ENCODE measurements at places on chromosomes 2 and 18.

DNA sequence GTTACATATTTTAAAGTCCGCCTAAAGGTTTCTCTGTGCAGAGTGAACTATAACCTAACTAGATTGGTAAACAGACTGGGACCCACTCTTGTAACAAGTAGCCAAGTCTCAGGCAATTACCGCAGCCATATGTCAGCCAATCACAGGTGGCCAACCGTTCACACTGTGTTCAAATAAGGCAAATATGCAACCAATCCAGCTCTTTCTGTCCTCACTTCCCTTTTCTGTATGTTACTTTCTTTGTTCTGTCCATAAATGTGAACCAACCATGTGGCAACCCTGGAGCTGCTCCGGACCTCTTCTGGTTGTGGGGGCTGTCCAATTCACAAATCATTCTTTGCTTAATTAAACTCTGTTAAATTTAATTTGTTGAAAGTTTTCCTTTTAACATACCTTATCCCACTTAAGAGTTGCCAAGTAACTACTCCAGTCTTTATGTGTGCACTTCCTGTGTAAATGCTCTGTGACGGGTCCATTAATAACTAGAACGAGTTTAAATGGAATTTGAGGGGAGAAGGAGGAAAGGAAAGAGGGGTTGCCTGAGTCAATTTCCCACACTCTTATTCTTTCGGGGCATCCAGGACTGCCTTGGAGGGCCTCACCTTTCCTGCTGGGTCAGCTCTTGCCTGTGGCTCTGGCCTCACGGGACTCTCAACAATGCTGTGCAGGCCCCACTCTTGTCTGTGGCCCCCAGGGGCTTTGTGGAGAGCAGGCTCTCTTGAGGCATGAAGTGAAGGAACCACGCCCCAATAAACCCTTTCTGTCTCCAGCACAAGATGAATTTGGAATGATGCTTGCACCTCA lies 6.6 kb upstream of the RPL37A start:
- no peak for DNase-seq

DNA sequence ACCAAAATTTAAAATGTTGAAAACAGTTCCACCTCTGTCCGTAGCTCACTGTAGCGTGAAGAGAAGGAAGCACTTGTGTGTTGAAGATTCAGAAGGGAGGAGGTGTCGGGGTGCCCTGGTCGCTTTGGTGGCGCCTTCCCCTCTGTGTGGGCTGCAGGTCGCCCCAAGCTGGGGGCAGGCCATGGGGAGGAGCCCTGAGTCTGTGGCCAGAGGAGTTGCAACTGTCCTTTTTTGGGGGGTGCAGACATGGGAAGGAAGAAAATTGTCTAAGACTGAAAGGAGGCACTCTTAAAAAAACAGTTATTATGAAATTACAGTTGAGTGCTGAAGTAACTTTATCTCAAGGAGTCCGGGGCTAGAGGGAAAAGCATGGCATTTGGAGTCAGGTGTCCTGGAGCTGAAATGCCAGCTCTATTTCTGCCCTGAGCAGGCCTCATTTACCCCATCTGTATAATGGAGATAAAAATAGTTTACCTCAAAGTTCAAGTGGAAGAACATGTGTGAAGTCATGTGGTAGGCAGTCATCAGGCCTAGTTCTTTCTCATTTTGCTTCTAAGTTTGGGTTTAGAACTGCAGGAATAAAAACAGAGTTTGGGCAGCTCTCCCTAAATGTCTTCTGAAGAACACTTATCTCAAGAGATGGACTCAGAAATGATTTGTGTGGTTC lies 82.1 kb downstream of the RNF144A start:
- DNase-seq: peak; percentile 37

GRCh38 chr2:45821558-45822271 lies 170.2 kb downstream of the PRKCE start:
- DNase-seq: no peak

- DNase-seq: no peak
These were observed 137.1 kb upstream of the TWIST2 start for GRCh38 chr2:238710787-238711186.

- no peak for DNase-seq
These were observed 54.5 kb downstream of the HS1BP3 start for GRCh38 chr2:20596193-20596972.

- DNase-seq: no peak
These were observed 131.9 kb downstream of the MYO1B start for GRCh38 chr2:191376981-191377629.

- no peak for DNase-seq
These were observed 69.5 kb downstream of the FAM117B start for GRCh38 chr2:202704248-202704647.

- no peak for DNase-seq
These were observed 106.8 kb upstream of the TMEM178A start for GRCh38 chr2:39558906-39559305.

DNA sequence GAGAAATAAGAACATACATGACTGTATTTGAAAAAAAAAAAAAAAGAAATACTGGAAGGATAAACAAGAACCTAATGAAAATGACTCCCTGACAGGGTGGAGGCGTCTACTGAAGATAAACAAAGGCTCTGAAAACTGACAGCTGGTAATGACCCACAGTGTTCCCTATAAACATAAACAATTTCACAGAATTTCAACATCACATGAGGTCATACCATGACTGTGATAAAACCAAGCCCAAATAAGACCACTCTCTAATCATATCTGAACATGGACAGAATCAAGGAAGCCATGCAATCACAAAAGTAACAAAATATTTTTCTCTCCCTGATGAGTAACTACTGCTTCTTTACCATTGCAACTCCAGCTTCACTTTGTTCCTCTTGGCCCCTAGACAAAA lies 159.3 kb downstream of the FAM124B start:
- no peak for DNase-seq

DNA sequence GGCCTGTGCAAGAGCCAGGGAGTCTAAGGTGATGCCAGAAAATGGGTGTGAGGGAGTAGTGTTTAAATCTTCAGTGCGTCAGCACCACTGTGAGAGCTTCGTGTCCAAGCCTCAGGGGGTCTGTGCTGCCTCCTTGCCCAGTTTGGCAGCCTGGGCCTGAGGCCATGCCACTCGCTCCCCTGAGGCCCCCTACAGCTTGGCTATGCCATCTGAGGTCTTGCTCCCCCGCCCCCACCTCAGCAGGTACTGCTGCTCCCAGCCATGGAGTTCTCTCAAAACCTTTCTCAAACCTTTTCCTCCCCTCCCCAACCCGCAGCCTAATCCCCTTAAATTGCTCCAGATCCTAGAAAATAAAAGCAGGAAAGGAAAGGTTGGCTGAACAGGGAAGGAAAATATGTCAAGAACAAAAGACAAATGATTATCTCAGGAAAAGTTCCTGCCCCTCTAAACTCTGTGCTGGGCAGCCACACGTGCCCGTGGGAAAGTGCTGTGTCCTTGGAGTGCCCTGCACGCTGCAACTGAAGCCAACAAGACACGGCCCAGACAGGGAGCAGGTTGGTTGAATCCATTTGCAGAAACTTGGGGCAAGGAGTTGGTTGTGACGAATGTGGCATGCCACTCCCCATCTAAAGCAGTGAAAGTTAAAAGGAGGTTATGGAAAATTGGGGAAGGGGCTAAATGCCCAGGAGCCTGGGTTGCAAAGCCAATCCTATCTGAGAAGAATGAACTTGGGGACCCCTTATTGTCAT lies 61.2 kb downstream of the ATOH8 start:
- DNase-seq: no peak

DNA sequence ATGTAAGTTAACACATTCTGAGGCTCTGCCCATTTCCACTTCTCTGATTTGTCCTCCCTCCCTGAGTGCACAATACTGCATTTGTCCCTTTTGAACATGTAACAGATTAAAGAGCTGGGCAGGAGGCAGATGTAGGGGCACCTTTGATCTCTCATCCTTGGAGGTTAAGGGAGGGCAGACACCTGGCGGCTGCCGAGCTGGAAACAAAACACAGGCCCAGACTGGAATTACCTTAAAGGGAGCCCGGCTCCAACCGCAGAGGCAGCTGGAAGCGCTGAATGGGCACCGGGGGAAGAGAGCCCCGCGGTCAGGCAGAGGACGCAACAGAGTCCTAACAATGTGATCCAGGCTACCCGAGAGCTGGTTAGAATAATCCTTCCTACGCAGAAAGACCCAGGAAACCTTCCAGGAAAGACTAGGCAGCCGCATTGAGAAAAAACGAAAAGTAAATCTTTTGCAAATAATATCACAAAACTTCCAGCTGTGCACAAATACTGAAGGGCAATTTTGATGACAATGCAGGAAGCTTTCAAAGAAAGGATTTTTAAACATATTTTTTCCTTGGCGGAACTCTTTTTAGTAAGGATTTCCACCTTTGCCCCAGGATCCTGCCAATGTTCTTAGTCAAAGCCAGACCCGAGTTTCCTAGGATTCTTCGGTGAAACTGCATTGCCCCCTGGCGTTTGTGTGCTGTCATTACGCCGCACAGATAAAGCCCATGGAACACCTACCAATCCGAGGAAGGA lies 216.0 kb downstream of the TGIF1 start:
- DNase-seq: peak; percentile 44

GRCh38 chr18:72720116-72720515 lies 147.7 kb downstream of the NETO1 start:
- no peak for DNase-seq

DNA sequence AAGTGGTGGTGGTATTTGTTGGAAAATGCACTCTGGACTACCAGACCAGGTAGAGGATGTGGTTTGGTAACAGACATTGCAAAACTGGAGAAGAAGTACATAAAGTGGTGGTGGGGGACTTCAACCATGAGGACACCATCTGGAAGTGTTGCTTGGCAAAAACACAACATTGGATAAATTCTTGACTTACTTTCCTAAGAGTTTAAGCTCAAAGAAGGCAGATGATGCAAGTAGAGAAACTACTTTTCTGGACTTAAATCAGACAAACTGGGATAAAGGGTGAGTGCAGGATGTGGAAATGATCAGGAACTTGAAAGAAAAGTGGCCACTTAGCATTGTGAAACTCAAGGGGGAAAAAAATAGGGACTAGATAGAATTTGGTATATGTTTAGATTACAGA lies 487.4 kb downstream of the ZEB2 start:
- no peak for DNase-seq

DNA sequence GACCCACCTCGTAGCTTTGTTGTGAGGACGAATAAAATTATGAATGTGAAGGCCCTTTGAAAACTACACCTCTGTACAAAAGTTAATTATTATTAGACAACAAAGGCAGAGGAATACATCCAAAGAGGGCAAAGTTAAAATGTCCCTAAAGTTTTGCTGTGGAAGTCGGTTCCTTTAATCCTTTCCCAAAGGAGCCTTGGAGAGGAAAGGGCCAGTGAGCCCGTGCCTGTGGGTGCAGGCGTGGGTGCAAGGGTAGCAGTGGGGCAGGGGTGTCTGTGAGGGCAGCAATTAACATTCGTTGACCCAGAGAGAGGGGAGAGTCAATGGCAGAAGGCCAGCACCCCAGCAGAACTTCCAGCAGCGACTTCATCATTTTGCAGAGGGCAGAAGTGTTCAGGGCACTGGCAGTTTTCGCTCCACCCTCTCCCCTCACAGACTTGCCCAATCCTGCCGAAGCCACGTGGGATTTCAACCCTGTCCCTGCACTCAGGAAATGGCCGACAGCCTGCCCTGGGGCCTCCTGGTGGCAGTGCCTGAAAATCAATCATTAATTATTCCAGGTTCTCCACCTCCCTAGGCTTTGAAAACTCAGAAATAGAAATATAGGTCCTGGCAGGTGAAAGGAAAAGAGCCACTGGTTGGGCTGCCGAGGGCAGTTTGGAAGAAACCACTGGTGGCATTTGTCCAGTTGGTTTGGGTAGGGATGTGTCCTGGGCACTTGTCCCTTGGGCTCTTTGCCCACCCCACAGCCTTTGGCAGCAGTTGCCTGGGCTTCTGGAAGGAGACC lies 4.2 kb upstream of the PAX8 start:
- no peak for DNase-seq

DNA sequence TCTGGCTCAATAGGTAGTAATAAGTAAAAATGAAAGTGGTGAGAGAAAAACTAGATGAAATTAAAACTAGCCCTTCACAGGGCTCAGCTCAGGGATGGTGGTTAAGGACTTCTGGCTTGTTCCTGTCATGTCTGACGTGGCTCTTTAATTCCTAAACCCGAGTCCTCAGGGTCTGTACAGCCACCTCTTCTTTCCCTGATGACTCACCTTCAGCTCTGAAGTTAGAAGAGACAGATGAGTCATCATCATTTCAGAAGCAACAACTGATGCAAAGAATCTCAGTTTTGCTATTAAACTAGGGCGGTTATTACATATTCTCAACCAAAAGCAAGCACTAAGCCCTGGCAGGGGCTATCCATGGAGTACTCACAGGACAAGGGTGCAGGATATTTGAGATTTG lies 24.0 kb upstream of the ITGB6 start:
- peak; percentile 54 for DNase-seq

- no peak for DNase-seq
These were observed 111.3 kb downstream of the NDUFA10 start for GRCh38 chr2:239913636-239914417.

DNA sequence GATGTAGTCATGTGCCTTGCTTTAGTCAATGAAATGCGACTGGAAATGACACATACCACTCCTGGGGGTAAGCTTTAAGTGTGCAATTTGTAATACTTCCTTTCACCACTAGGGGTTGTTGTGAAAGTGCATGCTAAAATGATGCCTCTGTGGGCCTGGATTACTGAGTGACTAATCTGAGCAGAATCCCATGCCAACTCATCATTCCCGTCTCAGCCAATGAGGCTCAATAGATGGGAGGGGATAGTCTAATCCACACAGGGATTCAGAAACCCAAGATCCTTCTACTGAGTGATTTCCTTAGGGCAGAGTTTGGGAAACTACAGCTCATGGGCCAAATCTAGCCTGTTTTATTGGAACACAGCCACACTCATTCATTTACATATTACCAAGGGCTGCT lies 54.0 kb downstream of the HRH4 start:
- DNase-seq: peak; percentile 39

DNA sequence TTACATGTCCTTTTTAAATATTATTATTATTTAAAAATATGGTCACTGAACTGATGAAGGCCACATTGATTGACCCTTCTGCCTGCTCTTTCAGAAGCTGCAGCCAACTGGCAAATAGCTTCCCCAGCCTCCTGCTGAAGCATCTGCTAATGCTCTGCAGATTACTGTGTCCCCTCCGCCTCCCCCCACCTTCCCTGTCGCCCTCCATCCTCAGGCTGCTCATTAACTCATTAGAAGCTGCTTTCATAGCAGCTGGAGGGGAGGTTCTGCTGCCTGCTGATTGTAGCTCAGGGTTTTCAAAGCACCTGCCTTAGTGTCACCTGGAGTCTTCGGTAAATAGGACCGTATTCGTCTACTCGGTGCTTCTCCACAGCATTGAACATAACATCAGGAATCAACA lies 24.8 kb upstream of the LMAN1 start:
- DNase-seq: no peak

GRCh38 chr2:88549616-88550292 lies 77.5 kb downstream of the EIF2AK3 start:
- DNase-seq: no peak
